Activated CD8-positive, alpha-beta memory T cell treated with anti-CD3 and anti-CD28 coated beads, Interleukin-2, amount 10 ng/mL, durations not matched to agents 7 days and 5 days (primary cell): ENCODE measurements at places on chromosomes 7 and 10. TPM values are rescaled to one million over a fixed set of nuclear protein-coding genes. Genes with fewer than 3 reads are reported as not detected.

The AKR1C3 gene
- total RNA-seq = 0.88 TPM

The GNAT3 gene
- total RNA-seq = not detected

The PRPS1L1 gene
- total RNA-seq = not detected

The SPDYE5 gene
- total RNA-seq = 0.15 TPM

The FZD1 gene
- not detected for total RNA-seq

The GHRHR gene
- not detected for total RNA-seq

The BTBD16 gene
- total RNA-seq = not detected

The KAZALD1 gene
- 0.30 TPM for total RNA-seq

The UCMA gene
- total RNA-seq = not detected

The AGR2 gene
- not detected for total RNA-seq

The FAM24B gene
- total RNA-seq = 15.3 TPM

The KIF11 gene
- 76.9 TPM for total RNA-seq

The GPR146 gene
- total RNA-seq = 2.1 TPM

The ERV3-1 gene
- total RNA-seq = 15.1 TPM

The NKX2-3 gene
- not detected for total RNA-seq

The EGR2 gene
- 4.7 TPM for total RNA-seq

The DDX50 gene
- 46.6 TPM for total RNA-seq

The EBLN1 gene
- not detected for total RNA-seq
